GM23338 (cell line): ENCODE measurements at places on chromosomes 11 and 22. TPM values are rescaled to one million over a fixed set of nuclear protein-coding genes. Genes with fewer than 3 reads are reported as not detected.

The BTBD18 gene
- 0.08 TPM in 1 of 2 replicates, not detected in the other for total RNA-seq

The LRRN4CL gene
- 0.12 and 0.21 TPM in 2 replicates for total RNA-seq

DNA sequence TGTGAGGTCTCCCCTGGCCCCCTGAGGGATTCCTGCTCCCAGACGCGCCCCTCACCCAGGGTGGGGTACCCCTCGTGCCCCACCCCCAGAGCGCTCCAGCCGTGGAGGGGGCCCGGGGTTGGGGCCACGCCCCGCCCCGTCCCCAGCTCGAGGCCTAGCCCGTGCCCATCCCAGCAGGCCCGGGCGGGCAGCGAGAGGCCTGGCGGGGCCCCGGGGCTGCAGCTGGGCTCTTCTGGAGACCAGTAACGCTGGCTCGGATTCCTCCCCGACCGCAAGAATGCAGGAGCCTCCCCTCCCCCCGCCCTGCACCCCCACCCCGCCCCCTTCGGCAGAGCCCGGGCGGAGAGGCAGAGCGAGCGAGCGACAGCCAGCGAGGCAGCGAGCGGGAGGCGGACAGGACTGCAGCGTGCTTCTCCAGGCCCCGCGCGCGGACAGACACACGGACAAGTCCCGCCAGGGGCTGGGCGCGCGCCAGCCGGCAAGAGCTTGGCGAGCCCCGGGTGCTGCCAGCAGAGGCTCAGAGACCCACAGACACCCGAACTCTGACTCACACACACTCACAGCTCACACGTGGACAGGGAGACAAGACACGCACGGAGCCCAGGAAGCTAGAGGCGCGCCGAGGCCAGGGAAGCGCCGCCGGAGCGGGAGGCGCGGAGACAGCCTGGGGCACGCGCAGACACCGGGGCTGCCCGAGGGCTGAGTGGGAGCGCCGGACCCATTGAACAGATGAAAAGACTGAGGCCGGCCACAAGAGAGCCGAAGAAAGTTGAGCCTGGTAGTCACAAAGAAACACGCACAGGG, 15.2 kb downstream of the BCL9L start:
- DNase-seq: peak; percentile 92
- peaks cover 5% of the 10 kb centered on the region; the same call in 1 of the 2 replicates for H3K36me3 ChIP-seq
- no peaks in the 10 kb centered on the region for H3K27me3 ChIP-seq
- H3K4me3 ChIP-seq: peak overlapping the region; percentile 55

- no peak for DNase-seq
- no peaks in the 10 kb centered on the region for H3K36me3 ChIP-seq
- H3K4me3 ChIP-seq: no peak overlapping the region
- H3K27me3 ChIP-seq: no peaks in the 10 kb centered on the region
Measured at GRCh38 chr11:82012276-82012675, 721.4 kb downstream of the FAM181B start.

GRCh38 chr11:62124186-62125113, 639 bp downstream of the INCENP start:
- H3K27me3 ChIP-seq: no peaks in the 10 kb centered on the region
- H3K27ac ChIP-seq: no peak overlapping the region

- DNase-seq: no peak
- H3K27ac ChIP-seq: no peak overlapping the region
- H3K36me3 ChIP-seq: no peaks in the 10 kb centered on the region
Measured at GRCh38 chr11:76802621-76803020, 19.5 kb downstream of the TSKU start.

DNA sequence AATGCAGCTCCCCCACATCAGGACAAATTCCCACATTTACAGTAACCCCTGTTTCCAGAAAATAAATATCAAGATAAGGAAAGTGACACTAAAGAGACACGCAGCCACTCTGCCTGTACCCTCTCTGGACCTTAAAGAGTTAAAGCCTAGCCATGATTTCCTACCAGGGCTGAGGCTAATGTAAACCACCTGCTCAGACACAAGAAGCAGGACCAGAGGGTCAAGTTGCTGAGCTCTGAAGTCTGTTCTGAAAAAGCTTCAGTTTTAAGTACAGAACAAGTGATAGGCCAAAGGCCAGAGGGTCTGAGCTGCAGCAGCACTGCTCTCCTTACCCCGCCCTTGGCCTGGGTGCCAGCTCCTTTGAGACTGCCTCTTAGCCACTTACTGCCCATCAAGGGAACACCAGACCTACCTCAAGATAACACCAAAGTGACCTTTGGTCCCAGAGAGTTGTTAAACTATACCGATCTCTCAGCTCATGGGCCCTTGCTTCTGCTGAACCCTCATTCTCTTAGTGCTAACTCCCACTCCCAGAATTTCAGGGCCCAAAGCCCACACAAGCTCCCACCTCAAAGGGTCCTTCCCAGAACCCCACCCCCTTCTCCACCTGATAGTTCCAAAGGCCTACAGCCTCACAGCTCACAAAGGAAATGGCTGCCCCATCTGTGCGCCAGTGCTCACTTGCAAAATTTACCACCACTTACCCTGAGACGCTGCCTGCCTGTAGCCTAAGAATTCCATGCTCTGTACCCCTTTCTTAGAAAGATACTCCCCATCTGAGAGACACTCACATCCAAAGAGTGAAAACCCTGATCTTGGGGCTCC, 40.5 kb downstream of the IL18BP start:
- peak; percentile 19 for DNase-seq
- H3K4me3 ChIP-seq: peak overlapping the region; percentile 51; the same call in 1 of the 2 replicates
- peaks cover 41% of the 10 kb centered on the region for H3K4me1 ChIP-seq
- H3K36me3 ChIP-seq: no peaks in the 10 kb centered on the region; the same call in none of the 2 replicates
- no peaks in the 10 kb centered on the region for H3K27me3 ChIP-seq

DNA sequence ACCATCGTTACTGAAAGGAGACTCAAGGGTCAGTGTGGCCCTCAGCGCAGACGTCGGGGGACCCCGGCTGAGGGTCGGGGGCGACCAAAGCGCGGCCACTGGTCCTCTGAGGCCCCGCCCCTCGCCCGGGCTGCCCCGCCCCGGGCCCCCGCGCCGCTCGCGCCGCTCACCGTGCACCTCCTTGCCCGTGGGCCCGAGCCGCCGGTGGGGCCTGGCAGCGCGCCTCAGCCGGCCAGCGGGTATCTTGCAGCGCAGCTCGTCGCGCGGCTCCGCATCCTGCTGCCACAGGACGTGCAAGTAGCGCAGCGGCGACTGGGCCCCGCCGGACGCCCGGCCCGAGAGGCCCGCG, 419 bp downstream of the ANKRD54 start:
- H3K36me3 ChIP-seq: no peaks in the 10 kb centered on the region
- H3K27me3 ChIP-seq: no peaks in the 10 kb centered on the region
- H3K27ac ChIP-seq: no peak overlapping the region
- peak overlapping the region; percentile 91 for H3K4me3 ChIP-seq
- no peaks in the 10 kb centered on the region for H3K4me1 ChIP-seq

DNA sequence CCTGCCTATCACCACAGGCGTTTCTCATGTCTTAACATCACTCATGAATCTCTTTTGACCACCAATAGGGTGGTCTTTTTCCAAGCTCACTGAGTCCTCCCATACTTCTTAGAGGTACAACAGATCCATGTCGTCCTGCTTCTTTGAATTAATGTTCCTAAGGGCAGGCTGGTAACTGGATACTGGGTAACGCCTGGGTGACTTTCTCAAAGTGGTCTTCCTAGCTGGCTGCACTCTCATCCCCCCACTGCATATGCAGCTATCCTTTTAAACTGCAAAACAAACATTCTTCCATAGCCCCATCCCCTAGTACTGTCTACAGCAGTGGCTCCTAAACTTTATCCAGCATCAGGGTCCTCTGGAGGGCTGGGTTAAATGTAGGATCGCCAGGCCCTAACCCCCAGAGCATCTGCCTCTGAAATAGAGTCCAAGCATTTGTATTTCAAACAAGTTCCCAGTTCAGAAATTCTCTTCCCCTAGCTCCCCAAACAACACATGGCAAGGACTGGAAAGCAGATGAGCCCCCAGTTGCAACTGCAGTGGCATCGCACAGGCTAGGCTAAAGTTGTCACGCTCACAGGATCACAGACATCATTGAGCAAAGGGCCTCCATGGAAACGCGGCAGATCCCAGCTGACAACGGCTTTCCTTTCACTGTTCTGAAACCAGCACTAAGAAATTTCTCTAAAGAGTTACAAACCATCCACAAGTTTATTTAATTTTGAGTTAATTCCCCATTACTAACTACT, 204.9 kb downstream of the LARGE1 start:
- H3K27ac ChIP-seq: no peak overlapping the region
- peaks cover 4% of the 10 kb centered on the region for H3K36me3 ChIP-seq
- no peak overlapping the region for H3K4me3 ChIP-seq
- H3K27me3 ChIP-seq: no peaks in the 10 kb centered on the region

DNA sequence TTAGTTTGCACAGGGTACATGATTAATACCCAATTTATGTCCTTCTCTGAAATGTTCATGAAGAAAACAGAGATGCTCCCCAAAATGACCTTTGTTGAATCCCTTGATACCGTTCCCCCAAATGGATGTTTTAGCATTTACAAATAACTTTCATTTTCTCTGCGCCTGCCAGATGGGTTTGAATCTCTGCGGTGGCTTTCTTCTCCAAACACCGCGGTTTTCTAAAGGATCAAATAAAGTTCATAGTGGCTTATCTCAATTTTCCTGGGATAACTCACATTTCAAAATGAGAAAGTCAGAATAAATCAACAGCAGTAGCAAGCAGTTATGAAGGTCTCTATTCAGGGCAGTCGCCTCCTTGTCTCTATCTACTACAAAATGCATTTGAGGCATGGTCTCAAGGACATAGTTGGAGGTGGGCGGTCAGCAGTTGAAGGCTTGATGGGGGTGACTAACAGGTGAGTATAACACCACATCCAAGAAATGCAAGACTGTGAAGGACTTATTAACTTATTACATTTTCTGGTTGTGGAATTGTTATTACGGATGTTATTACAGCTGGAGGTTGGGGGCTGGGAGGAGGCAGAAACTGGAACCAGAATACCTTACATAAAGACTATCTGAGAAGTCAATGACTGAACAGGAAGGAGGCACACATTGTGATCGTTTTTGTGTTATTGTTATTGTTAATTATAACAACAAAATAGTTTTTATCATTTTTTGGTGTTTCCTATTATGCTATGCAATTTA, 1513.3 kb downstream of the FAM181B start:
- no peak overlapping the region for H3K4me3 ChIP-seq
- no peak overlapping the region for H3K27ac ChIP-seq
- no peaks in the 10 kb centered on the region for H3K27me3 ChIP-seq
- H3K4me1 ChIP-seq: no peaks in the 10 kb centered on the region
- DNase-seq: no peak

DNA sequence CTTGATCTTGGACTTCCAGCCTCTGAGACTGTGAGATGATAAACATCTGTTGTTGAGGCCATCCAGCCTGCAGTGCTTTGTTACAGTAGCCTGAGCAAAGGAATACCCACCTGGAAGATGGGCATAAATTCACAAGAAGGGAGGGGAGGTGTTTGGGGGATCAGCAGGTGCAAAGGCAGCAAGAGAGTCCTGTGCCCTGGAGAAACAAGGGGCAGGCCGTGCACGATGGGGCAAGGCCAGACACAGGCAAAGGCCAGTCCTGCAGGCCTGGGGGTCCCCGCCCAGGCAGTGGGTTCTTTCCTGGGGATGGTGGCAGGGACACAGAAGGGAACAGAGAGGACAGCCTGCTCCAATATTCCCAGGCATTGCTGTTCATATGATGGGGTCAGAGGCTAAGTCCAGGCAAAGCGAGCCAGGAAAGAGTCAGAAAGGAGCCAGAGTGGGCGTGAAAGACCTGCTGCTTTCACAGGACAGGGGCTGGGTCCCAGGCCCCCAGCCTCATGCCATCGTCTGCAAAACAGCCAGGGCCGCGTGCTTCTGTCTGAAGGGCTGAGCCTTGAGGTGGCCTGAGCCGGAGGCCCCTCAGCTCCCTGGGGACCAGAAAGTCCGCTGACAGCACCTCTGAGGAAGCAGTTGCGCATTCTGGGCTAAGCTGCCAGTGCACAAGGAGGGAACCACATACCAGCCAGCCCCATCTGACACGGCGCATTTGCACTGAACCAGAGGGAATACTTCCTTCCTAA, 48.8 kb downstream of the MYEOV start:
- no peaks in the 10 kb centered on the region for H3K4me1 ChIP-seq
- no peak overlapping the region for H3K4me3 ChIP-seq
- H3K27me3 ChIP-seq: no peaks in the 10 kb centered on the region
- H3K36me3 ChIP-seq: no peaks in the 10 kb centered on the region

DNA sequence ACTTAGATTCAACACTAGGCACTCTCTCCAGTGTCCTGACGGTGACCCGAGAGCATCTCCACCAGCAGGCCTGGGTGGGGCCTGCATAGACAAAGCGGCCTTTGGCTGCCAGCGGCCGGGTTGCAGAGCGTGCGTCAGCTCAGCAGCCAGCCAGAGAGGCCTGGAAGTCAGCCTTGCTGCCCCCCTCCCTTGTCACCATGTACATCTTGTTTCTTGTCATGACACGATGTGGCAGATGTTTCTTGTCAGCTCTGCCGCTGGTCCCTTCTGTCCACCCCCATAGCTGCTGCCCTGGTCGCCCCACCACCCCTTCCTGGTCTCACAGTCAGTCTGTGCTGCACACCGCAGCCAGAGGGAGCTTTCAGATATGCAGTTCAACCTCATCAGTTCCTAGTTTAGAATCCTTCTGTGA, 33.1 kb upstream of the CBX7 start:
- peaks cover under 1% of the 10 kb centered on the region; the same call in 1 of the 2 replicates for H3K4me1 ChIP-seq
- no peaks in the 10 kb centered on the region for H3K27me3 ChIP-seq
- no peak overlapping the region for H3K4me3 ChIP-seq
- no peaks in the 10 kb centered on the region for H3K36me3 ChIP-seq
- H3K27ac ChIP-seq: no peak overlapping the region
- no peak for DNase-seq

- H3K27me3 ChIP-seq: no peaks in the 10 kb centered on the region
- peak overlapping the region; percentile 65 for H3K4me3 ChIP-seq
- H3K4me1 ChIP-seq: peaks cover 9% of the 10 kb centered on the region; the same call in 1 of the 2 replicates
- peak; percentile 57 for DNase-seq
Measured at GRCh38 chr22:30574997-30575671, 669 bp upstream of the GAL3ST1 start.

DNA sequence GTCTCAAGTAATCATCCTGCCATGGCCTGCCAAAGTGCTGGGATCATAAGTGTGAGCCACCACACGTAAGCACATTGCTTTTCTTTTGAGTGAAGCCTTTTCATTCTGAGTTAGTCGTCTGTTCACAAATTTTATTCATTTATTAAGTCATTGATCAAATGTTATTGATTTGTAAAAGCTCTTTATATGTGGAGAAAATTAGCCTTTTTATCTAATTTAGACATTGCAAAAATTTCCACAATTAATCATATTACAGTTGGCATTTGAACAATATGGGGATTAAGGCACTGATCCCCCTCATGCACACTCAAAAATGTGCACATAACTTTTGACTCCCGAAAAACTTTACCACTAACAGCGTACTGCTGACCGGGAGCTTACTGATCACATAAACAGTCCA, 7.5 kb upstream of the EMID1 start:
- H3K4me1 ChIP-seq: 0 out of 2 replicates have a peak, but pooled peaks cover 5% of the 10 kb centered on the region
- no peak overlapping the region for H3K4me3 ChIP-seq
- no peaks in the 10 kb centered on the region for H3K36me3 ChIP-seq
- DNase-seq: no peak

GRCh38 chr22:40204321-40205116, 26.8 kb downstream of the TNRC6B start:
- no peak for DNase-seq
- peak overlapping the region; percentile 8; the same call in 1 of the 2 replicates for H3K27ac ChIP-seq

DNA sequence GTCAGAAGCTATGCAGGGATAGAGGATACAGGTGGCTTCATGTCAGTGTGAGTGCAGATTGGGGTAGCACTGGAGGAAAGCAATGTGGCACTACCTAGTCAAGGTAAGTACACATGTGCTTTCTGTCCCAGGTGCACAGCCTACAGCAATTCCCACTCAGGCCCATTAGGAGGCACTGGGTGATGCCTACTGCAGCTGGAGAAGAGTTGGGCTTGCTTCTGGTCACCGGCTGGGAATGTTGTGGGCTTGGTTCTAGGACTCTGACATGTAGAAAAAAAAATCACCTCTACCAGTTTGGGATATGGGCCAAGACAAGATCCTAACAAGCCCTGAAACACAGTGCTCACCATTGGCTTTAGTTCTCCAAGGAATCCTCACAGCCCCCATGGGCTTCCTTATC, 69.7 kb downstream of the TENM4 start:
- no peaks in the 10 kb centered on the region for H3K27me3 ChIP-seq
- H3K27ac ChIP-seq: no peak overlapping the region
- no peak overlapping the region for H3K4me3 ChIP-seq
